Type B pancreatic cell (in vitro differentiated cells): ENCODE measurements at places on chromosomes 12 and 14.

GRCh38 chr14:87430810-87431209 lies 562.2 kb downstream of the GALC start:
- no peak for DNase-seq

- DNase-seq: peak; percentile 90
These were observed at the start of gene DENND5B for GRCh38 chr12:31590642-31591379. Gene DENND5B (minus strand): TSS chr12:31591136. CDS start chr12:31590832, 304 bp downstream.

DNA sequence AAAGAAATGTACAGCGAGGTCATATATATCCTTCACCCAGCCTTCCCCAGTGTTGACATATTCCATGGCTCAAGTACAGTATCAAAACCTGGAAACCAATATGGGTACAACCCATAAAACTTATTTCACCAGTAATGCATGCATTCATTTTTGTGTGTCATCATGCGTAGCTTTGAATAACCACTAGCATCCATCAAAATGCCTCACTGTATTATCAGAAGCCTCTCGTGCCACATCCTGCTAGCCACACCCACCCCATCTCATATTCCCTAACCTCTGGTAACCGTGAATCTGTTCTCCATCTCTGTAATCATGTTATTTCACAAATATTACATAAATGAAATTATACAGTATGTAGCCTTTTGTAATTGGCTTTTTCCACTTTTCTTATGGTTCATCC lies 314.3 kb downstream of the RAD51B start:
- DNase-seq: no peak

DNA sequence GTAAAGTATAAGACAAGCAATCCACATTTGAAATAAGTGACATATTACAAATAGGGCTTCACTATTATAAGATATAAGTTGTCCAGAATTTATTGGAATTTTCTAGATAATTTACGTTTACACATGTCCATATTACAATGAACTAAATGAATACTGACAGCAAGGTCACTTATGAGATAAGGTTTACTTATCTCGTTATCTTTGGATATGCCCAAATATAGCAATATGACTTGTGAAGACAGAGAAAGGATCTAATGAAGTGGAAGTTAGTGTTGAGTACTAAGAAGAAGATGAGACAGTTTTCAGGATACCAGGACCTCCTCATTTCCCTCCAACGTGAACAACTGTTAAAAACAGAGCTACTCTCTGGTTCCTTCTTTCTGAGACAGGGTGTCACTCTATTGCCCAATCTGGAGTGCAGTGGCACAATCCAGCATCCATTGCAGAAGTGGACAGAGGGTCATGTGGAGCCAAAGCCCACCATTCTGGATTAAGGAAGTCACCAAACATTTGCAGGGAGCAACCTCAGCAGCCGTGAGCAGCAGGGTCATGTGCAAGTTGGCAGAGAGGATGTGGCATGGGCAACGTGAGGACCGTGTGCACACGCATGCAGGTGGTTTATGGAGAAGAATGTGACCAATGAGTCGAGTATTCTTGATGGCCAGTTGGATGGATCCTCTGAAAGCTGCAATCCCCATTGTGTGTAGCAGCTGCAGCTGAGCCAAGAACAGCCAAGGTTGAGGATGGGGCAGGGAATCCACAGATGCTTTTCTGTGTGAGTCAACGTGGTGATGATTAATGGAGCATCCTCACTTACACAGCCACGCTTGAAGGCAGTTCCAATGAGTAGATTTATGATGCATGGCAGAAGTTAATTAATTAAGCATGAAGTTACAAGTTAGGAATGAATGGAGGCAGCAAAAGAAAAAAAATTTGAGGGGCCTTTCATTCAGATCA lies 111.0 kb downstream of the BICD1 start:
- no peak for DNase-seq

GRCh38 chr12:57110104-57111030 lies 795 bp downstream of the STAT6 start:
- DNase-seq: no peak

- DNase-seq: no peak
These were observed 14.1 kb downstream of the ATP6V0A2 start for GRCh38 chr12:123726244-123726643.

GRCh38 chr12:45703942-45704341 lies 25.6 kb upstream of the ARID2 start:
- DNase-seq: no peak

DNA sequence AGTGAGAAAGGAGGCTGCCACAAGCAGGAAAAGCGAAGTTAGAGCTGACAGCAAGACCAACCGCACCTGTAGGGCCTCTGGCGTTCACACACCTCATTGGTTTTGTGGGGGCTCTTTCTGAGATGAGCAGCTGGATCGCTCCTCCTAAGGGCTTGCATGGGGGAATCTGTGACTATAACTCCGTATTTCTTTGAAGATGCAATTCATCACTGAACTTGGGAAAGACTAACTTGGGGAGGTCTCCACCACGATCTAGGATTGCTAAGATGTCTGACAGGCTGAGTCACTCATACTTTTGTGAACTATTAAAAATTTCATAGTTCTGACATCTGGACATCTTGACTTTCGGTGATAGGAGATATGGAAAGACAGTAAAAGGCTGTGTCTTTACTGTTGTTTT lies 173.6 kb downstream of the ETV6 start:
- no peak for DNase-seq

DNA sequence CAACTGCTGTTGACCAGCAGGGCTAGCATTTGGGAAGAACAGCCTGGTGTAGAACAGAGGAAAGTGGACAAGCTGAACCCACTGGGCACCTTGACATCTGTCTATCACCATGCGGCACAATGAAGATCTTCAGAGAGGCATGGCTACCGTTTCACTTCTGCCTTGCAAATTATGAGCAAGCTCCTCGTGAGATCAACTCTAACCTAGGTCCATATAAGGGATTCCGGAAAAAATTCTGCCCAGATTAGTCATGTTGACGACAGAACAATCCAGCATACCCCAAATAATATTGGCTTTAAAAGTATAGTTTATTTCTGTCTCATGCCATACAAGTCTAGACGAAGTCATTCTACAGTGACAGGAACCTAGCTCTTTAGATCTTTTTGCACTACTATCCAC lies 91.6 kb upstream of the ATF7IP start:
- no peak for DNase-seq

DNA sequence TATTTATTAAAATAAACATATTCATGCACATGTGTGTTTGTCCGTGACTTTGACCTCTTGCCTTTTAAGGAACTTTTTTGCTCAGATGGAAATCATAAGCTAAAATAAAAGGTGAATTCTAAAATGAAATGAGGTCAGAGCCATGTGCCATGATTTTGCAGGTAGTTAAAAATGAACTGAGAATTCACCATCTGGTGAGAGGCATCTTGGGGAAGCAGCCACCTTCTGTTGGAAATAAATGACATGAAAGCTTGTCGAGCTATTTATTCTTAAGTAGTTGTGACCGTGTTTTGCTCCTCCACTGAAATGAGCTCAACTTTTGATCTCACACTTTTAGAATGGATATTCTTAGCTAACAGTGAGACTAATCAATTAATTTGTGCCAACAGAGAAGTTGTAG lies 56.8 kb upstream of the CNOT2 start:
- DNase-seq: no peak

DNA sequence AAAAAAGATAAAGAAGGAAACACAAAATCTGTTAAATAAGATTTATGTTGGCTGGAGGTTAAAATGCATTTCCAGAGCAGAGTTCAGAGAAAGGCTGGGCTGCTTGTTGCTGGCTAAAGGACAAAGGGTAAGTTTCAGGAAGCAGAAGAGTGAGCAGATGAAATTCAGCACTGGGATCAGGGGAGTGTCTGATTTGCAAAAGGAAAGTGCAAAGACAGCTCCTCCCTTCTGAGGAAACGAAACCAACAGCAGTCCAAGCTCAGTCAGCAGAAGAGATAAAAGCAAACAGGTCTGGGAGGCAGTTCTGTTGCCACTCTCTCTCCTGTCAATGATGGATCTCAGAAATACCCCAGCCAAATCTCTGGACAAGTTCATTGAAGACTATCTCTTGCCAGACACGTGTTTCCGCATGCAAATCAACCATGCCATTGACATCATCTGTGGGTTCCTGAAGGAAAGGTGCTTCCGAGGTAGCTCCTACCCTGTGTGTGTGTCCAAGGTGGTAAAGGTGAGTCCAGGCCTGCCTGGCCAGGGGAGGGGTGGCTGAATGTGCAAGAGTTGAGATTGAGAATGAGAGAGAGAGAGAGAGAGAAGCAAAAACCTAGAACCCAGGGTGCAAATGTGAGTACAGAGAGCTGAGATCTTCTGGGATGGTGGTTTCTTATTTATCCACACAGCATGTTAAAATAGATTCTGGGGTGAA lies at the start of gene OAS1:
Gene OAS1, plus strand, starts transcription at position 251 of the 703 bp plus-strand sequence. Its CDS starts 78 bp downstream, at position 329.
- peak; percentile 45 for DNase-seq

GRCh38 chr12:97535582-97535981 lies 73.0 kb downstream of the RMST start:
- DNase-seq: no peak

DNA sequence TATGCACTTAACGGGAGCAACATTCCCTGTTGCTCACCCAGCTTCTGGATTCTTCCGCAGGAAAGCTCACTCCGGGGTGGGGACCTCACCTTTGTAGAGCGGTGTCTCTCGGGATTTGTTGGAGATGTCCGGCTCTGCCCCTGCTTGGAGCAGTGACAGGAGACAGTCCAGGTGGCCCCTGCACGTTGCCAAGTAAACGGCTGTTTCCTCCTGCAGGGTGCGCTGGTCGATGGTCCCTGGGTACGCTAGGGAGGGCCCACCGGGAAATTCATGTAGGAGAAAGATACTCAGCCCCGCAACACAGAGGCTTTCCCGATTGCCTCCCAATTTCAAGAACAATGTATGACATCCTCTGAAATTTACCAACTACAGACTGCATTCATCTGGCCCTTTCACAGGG lies 23.1 kb downstream of the ASB2 start:
- no peak for DNase-seq

- DNase-seq: no peak
These were observed 16.3 kb upstream of the RNF34 start for GRCh38 chr12:121383601-121384021.

- no peak for DNase-seq
These were observed 31.9 kb downstream of the FZD10 start for GRCh38 chr12:130194154-130194553.

- DNase-seq: no peak
These were observed 66.4 kb upstream of the GPATCH2L start for GRCh38 chr14:76085358-76085757.

DNA sequence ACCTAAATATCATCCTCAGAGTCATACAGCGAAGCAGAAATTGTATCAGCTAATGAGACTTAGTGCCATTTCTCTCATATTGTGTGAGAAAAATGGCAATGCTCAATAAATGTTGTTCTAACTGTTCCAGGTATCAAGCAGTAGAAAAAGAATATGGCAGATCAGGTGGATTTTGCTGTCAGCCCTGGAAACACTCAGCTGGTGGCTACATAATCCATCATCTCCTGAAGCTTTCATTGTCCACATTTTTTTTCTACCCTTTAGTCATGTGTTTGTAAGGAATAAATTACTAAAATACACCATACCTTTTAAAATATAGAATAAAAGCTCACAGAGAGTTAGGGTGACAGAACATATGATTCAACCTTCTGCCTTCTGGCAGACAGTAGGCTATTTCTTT lies 840.3 kb downstream of the DIO2 start:
- DNase-seq: no peak

- no peak for DNase-seq
These were observed 225.7 kb downstream of the PHLDA1 start for GRCh38 chr12:75805905-75806304.

DNA sequence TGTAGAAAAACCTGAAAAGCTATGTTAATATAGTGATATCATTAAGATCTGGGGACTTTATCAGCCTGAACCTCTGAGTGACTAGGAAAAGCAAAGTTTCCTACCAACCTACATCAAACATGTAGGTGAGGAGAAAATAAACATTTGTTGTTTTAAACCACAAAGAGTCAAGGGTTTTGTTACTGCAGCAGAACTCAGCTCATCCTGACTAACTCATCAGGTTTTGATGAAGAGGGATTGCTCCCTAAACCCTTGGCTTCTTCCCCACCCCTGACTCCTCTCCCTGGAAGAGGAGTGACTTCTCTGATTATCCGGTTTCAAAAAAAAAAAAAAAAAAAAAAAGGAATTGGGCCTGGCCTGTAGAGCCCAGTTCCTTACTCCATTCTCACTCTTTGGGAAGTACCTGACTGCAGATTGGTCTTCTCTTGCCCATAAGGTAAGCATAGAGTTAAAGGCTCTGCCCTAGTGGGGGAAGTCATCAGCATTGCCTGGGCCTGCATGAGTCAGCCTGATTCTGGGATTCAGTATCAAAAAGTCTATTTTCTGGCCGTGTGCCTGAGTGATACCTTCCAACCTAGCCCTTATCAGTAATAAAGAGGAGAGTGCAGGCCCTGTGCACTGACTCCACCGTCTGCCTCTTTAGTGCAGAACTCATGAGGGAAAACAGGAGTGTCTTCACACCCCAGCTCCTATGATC lies 16.9 kb downstream of the BDKRB1 start:
- no peak for DNase-seq

DNA sequence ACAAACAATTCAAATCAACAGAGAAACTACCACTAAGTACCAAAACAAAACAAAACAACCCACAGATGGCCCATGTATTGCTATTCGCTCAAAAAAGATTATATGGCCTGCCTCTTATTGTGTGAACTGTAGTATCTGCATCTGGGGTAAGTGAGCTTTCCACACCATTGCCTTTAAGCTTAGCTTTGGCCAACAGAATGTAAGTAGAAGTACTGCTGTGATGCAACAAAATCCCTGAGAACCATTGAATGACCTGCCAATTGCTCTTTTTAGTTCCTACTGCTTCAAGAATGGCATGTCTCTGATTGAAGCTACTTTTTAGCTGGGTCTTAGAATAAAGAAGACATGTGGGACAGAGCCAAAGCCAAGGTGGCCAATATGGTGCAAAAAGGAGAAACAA lies 32.5 kb downstream of the PPFIA2 start:
- DNase-seq: no peak

DNA sequence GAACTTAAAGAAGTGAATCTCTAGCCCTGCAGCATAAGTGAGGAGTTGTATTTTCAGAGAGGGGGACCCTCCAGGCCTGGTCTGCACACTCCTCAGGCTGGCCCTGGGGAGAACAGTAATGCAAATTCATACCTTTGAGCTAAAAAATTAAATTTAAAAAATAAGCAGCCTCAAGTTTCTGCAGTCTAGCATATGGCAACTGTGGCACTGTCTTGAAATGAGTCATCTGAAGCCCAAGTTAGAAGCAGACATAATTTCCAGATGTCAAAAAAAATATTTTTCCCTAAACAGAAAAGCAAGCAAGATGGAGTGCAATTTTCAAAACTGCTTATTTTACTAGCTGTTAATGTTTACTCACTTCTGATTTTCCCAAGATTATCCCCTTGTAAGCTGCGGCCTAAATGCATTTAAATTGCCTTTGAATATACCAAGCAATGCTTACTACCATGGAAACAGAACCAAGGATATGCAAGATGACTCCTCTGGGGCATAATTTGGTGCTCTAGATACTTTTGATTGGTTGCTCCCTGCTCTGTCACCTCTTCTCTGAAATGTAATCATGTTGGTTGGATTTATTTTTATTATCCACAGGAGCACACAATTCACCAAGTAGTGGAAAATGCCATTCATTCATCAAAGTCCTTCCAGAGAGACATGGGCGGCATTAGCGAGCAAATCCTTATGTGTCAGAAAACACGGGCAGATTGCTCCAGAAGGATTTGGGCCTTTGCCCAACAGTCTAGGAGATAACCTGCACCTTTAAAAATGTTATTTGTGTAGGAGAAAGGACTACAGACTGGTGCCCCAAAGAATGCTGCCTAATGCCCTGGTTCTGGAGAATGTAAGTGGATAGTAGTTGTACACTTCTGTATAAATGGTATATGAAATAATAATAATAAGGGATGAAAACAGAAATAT lies 25.0 kb upstream of the DHRS7 start:
- no peak for DNase-seq
